ENCODE measurements at places on chromosomes 2 and 18.

- DNase-seq, result no peak
Observed at GRCh38 chr18:62175521-62175920, 11.3 kb downstream of the PIGN start.

- no peak for DNase-seq
Observed at GRCh38 chr2:230953845-230954244, 28.8 kb upstream of the GPR55 start.

DNA sequence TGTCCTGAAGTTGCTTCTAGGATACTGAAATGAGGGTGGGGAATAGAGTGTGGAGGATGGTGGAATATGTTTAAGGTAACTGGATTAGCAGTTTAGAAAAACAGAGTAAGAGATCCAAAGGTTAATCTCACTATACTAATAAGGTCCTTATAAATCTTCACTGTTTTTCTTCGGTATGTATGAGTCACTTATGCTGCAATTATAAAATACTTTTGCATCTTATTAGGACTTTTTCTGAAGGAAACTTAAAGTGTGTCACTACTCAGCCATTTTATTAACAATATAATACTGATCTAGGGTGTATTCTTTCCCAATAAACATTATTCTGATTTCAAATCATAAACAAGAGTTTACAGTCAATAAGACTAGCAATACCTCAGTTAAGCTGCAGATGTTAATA, 182.3 kb downstream of the ZNF521 start:
- DNase-seq, result no peak

GRCh38 chr2:63721082-63721424, 120.6 kb upstream of the UGP2 start:
- DNase-seq, result no peak

DNA sequence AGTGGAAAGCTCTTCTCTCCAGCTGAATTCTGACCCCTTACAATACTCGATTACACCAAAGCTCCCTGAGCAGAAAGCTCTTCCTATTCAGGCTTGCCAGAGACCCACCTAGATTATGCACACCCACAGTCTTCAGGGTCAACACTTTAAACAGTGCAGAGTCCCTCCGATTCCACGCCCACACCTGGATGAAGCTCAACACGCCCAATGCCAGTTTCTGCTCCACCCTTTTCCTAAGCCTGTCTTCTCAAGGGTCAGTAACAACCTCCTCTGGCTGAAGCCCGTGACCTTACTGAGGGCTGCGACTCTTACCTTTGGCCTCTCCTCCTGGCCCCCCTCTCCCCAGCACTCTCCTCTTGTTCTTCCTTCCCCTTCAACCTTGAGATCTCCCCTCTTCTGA, 492.0 kb upstream of the SALL3 start:
- DNase-seq, result no peak

DNA sequence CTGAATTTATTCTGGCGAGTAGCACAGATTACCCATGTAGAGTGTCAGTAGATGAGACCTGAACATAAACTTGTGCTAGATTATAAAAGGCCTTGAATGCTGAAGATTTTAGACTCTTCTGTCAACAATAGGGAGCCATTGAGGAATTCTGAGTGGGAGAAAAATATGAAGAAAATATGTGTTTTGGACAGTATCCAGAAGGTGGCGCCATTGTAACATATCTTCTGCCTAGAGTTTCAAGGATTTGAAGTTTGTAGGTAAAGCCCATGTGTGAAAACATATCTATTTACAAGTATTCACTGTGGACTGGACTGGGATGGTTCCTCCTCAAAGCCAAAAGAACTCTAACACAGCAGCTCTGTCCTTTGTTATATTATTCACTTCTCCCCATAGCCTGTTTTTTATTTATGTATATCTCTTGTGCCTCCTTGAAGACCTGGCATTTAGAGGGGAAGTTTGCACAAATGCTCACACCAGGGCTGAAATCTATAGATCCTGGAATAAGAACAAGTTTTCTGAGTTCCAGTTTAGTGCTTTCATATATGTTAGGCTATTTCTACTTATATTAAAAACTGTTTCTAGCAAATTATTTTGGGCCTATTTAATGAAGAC, 124.9 kb downstream of the RDH14 start:
- no peak for DNase-seq

GRCh38 chr18:13445241-13445897, 226.8 kb downstream of the LDLRAD4 start:
- DNase-seq, result peak; percentile 11

DNA sequence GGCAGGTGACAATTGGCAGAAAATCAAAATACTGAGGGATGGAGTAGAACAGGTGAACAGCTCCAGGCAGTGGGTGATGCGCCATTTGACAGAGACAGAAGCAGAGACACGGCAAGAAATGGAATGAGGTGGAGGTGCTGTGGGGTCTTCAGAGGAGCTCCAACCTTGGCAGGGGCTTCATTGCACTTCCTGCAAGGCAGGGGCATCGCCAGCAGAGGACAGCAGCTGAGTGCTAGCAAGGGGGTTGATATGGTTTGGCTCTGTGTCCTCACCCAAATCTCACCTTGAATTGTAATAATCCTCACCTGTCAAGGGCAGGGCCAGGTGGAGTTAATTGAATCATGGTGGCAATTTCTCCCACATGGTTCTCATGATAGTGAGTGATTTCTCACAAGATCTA, 42.8 kb downstream of the CCDC68 start:
- no peak for DNase-seq

GRCh38 chr2:237998530-237998929, 31.7 kb downstream of the UBE2F start:
- no peak for DNase-seq

DNA sequence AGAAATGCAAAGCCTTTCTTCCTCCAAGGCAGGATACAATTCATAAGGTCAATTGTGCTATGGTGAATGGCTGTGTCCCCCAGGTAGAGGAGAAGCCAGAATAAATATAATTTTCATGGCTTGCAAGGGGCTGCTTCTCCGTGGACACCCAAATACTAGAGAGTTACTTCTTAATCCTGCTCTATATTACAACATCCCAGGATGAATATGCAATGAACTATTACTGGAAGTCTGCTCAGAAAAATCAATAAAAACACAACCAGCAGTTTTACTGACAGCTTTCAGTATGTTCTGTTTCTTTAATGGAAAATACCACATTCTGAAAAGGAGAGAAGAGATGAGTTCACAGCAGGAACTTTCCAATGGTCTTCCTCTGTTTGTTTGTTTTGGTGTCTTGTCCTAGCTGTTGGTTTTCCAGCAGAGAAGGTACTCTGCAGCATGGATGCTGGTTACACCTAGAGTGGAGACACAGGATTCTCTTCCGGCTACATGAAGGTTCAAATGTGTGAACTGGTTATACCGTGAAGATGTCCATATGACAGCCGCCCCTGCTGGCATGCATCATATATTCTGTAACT, 213.0 kb downstream of the PID1 start:
- no peak for DNase-seq

- DNase-seq, result no peak
Observed at GRCh38 chr18:13570856-13571495, 155.4 kb downstream of the FAM210A start.

DNA sequence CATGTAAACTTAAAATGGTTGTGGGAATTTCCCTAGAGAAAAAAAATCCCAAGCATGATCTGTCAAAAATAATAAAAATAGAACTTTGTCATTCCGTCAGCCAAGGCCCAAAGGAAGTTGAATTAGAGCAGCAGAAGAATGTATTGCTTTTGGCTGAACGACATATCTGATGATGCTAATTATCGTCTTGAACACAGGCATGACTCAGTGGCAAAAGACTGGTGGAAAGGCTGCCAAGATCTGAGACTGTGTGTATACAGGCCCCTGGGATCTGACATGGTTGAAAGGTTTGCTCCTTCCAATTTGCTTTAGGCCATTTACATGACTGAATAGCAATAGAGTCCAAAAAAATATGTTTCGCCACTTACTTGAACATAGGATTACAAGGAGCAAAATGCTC, 1057.1 kb upstream of the CRIM1 start:
- DNase-seq, result no peak

DNA sequence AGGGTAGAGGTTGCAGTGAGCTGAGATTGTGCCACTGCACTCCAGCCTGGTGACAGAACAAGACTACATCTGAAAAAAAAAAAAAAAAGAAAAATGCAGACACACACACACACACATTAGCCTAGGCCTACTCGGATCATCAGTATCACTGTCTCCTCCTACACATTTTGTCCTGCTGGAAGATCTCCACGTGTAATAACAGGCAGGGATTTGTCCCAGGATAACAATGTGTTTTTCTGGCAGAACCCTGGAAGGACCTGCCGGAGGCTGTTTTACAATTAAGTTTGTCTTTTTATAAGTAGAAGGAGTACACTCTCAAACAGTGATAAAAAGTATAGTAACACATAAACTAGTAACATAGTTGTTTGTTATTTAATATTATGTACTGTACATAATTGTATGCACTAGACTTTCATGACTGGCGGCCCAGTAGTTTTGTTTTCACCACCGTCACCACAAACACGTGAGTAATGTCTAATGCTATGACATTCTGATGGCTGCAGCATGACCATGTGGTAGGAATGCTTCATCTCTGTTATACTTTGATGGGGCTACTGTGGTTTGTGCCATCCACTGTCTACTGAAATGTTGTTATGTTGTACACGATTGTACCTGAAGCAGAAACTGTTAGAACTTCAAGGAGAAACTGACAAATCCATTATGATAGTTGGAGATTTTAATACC, 130.6 kb downstream of the ATP9B start:
- DNase-seq, result no peak

DNA sequence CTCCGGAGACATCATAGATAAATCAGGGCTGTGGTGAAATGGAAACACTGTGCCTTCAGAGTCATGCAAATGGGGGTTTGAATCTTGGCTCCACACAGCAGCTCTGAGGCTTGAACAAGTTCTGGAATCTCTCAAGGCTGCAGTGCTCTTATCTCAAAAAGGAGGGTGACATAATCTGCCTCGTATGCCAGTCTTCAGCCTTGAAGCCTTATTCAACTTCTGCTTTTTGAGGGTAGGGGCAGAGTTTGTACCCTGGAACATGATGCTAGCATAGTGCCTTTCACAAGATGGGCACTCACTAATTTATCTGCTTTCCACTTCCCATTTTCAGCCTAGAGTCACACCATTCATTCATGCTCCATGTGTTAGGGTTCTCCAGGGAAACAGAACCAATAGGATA, 42.3 kb downstream of the GATA6 start:
- DNase-seq, result no peak

GRCh38 chr2:157052685-157053224, 204.8 kb upstream of the GALNT5 start:
- DNase-seq, result no peak

DNA sequence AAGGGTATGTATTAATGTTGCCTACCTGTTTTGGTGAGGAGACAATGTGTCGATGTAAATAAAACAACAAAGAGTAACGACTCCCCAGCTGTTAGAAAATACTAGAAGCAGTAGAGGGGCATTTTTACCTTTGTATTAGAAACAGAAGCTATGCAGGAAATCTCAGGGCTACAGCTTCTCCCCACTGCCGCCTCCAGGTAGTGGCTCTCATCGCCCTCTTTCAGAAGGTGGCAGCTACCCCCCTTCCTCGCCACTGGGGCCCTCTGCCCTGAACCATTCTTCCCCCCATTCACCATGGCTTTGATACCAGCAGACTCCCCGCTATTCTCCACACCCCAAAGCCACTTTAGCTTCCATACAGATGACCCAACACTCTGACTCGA, 6.7 kb downstream of the PLA2R1 start:
- no peak for DNase-seq

DNA sequence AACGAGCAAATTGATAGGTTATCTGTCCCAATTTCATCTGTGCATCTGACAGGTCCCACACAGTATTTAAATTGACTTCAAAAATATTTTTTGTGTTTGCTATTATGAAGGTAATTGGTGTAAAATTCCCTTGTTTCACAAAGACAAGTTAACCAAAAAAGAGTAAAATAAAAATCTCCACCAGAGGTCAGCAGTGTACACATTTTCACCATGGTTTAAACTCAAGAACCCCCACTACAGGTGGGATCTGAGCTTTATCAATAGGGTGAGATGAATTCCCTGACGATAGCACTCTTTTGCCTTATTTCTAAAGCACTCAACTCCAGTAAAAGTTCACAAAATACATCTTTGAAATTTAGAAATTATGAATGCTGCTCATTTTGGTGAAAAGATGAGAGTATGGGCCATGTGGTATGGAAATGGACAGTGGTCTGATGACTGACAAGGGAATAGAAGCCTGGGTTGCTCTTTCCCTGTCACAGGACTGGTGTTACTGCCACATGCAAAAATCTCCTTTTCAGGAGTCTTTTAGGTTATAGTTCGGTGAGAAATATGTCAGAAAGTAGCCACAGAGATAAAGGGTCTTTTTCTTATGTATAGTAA, 68.0 kb downstream of the SERPINB8 start:
- no peak for DNase-seq

DNA sequence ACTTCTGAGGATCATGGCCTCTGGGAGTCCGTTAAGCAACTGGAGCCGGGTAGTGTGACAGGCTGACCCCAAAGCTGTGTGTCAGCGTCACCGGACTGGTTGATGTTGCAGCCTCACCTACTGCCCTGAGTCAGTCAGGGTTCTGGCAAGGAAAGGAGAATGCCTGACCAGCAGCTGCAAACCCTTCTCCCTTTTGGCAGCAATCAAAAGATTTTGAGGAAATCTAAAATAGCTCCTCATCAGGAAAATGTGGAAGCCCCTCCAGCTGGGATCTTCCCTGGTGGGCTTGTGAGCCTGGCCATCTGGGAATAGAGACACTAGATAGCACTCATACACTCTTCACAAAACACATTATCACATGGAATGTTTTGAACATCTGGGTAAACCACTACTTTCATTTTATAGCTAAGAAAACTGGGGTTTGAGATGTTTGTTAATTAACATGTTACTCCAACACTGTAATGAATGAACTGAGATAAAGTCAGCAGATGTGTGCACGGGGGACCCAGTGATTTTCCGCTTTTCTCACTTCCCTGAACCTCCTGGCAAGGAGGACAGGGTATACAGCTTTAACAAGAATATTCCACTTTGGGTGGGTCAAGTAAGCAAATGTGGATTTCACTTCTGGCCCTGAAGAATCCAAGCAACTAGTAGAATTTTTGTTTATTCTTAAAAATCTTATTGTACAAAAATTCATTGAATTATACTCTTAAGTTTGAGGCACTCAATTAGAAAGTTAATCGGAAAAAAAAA, 24.7 kb downstream of the CLUL1 start:
- DNase-seq, result no peak

Measured in activated T-cell treated with anti-CD3 and anti-CD28 coated beads, Interleukin-2, amount 50 U/mL, for 1 hour (primary cell).